NCI-H1694 treated with DMSO at 0.1 percent for 48 hours (cell line): ENCODE measurements at places on chromosomes 3 and 15.

DNA sequence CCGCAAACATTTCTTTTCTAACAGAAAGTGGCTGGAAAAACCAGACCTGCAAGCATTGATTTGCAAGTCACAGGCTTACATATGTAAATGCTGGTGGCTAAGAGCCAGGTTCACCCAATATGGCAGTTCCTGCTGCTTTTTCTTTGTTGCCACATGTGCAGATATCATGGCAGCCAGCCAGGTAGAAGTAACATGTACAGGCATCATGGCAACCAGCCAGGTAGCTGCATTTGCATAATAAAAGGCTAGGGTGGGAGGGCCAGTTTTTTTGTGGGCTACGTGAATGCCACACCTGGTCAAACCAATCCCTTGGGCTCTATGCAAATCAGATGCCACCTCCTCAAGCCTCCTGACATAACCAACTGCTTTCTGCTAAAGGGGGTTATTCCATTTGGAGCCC, 2.8 kb upstream of the SMCO1 start:
- peak; percentile 17 for DNase-seq

GRCh38 chr3:45628746-45629145, 34.2 kb downstream of the LIMD1 start:
- no peak for DNase-seq

- DNase-seq, result no peak
Observed at GRCh38 chr3:190695225-190695624, 167.3 kb downstream of the GMNC start.

DNA sequence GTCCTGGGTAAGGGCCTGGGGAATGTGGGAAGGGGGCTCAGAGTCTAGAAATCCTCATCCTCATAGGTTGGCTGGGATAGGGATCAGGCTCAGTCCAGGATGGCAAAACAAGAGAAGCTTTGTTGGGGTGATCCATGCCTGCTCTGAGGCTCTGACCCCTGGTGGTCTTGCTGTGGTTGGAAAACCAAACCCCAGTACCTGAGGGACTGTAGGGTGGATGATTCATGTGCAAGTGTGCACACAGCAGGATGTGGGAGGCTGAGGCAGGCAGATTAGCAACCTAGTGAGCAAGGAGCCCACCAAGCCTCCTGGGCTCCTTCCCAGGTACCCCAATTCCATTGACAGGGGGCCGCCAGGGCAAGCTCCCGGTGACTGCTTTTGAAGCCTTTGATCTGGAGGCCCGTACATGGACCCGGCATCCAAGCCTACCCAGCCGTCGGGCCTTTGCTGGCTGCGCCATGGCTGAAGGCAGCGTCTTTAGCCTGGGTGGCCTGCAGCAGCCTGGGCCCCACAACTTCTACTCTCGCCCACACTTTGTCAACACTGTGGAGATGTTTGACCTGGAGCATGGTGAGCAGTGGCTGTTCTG, 3.1 kb downstream of the KLHDC8B start:
- no peak for DNase-seq

DNA sequence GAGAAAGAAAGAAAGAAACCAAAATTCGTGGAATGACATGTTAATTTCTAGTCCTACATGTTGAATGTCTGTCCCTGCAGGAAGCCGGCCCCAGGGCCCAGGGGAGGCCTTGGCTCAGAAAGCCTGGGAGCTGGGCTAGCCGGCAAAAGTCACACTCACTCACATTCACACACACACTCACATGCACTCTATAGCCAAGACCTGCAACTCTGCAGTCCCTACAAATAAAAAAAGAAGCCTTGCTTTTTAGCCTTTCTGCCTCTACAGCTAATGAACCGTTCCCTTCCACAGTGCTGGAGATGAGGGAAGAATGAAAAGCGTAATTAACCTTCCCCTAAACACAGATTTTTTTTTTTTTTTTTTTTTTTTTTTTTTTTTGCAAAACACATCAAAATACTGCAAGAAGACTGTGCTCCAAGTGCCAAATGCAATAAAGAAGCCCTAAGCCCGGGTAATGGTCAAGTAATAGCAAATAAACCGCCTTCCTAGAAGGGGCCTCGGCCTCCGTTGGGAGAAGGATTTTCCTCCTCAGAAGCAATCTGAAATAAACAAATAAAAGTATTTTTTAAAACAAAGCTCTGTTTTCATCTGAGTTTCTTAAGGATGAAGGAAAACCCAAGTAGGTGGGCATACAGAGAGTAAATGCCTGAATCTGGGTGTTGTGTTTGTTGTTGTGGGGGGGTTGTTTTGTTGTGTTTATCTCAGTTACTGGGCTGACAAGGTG, 4.3 kb downstream of the MECOM start:
- no peak for DNase-seq

DNA sequence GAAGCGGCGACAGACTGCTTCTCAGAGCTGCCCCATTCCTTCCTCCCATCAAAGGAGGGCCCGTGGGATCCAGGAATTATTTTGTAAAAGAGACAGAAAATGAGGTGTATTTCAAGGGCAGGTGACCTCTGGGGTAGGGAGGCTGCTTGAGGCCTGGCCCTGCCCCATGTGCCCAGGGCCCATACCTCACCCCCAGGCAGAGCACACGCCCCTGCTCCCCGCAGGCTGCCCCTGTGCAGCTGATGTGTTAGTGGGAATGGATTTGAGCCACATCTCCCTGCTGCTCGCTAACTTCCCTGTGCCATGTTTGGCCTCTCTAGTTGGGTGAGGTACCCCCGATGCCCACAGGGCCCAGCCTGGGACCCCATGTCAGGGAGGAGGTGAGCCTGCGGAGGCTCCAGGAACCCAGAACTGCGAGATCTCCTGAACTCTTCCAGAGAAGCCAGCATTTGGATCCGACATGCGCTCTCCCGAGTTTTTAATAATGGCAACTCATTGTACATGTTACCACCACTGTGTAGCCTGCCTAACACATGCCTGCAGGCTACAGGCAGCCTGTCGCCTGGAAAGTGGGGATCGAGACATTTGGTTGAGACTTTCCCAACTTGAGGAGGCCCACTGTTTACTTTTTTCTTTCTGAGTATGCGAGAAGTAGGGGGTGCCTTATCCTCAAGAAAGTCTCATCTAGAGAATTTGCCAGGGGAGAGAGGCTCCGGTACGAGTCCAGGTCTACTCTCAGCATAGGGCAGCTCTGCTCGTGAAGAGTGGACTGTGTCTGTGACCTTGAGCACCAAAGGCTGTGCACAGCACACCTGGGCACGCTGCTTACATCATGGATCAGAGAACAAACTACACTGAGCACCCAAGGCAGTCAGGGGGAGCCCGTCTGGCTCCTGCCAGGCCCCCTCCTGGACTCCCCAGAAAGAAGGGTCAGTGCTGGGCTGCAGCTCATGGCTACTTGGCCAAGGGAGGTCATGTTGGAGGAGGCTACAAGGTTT, 36.1 kb downstream of the PCSK6 start:
- DNase-seq, result no peak

- DNase-seq, result peak; percentile 7
Observed at GRCh38 chr15:62444104-62445022, 279.3 kb upstream of the C2CD4B start.

DNA sequence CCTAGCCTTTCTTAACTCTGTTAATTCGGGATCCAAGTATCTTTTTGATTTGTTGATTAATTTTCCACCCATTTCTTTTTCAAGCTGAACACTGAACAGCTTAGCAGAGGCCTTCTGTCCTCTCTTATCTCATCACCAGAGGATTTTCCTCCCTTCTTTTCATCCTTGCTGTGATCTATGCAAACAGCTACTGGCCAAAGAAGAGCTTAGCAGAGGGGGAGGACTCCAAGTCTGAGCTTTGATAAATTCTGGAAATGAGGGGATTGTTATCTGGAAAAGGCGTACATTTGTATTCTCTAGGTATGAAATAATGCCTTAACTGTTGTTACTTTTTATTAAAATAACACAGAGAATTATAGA, 13.4 kb downstream of the DZIP3 start:
- no peak for DNase-seq

DNA sequence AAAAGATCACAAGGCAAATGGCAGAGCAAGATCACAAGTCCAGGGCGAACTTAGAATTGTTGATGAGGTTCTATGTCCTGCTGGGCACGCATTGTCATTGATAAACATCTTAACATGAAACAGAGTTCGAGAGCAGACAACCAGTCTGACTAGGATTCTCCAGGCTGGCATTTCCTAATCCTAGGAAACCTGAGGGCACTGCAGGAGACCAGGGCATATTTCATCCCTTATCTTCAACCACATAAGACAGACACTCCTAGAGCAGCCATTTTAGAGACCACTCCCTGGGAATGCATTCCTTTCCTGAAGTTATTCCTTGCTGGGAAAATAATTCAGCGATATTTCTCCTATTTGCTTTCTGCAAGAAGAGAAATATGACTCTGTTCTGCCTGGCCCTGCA, 1199.9 kb downstream of the SI start:
- DNase-seq, result no peak

GRCh38 chr3:53592862-53593261, 98.5 kb downstream of the CACNA1D start:
- no peak for DNase-seq

- DNase-seq, result no peak
Observed at GRCh38 chr3:180646187-180646790, 33.0 kb downstream of the CCDC39 start.

GRCh38 chr3:71955240-71956068, 170.5 kb upstream of the PROK2 start:
- DNase-seq, result peak; percentile 34

DNA sequence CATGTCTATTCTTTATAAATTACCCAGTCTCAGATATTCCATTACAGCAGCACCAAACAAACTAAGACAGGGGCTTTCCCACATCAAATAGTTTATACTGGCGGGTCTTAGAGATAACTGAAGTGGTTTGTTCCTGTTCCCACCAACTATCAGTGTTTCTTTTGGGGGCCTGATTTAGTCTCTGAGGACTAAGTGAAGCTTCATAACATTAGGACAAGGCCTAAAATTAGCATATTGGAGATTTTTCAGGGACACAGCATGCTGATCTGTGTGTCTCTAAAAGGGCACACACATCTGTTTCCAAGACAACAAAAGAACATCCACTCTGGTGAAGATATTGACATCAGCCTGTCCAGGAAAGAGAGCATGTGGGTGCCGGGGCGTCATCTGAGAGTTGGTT, 72.6 kb upstream of the SEMA6D start:
- no peak for DNase-seq

- no peak for DNase-seq
Observed at GRCh38 chr3:10983219-10983916, 9.2 kb upstream of the SLC6A1 start.

- DNase-seq, result no peak
Observed at GRCh38 chr3:105539897-105540296, 173.2 kb downstream of the ALCAM start.

DNA sequence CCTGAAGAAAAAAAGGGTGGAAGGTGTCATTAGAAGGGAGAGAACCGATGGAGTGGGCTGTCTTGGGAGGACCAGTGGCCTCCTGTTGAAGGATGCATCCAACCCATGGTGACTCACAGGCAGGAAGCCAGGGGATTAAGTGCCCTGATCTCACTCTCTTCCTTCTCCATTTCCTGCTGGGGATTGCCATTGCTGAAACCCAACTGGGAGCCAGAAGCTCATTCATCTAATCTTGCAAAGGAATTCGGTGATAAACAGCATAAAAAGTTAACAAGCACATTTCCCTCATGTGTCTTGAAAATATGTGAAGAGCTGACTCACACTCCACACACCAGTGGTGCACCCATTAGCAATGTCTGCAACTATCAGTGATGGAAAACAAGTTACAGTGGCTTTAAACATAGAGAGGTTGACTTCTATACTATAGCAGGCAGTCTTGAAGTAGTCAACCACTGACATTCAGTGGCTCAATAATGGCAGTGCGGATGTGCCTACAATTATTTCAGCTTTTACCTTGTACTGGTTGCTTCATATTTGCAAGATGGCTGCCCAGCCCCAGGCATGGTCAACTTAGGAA, 12.8 kb upstream of the CSRNP1 start:
- no peak for DNase-seq

- no peak for DNase-seq
Observed at GRCh38 chr15:49247556-49248110, 77.6 kb downstream of the GALK2 start.

GRCh38 chr15:51830276-51830806, 888 bp downstream of the TMOD3 start:
- DNase-seq, result no peak

DNA sequence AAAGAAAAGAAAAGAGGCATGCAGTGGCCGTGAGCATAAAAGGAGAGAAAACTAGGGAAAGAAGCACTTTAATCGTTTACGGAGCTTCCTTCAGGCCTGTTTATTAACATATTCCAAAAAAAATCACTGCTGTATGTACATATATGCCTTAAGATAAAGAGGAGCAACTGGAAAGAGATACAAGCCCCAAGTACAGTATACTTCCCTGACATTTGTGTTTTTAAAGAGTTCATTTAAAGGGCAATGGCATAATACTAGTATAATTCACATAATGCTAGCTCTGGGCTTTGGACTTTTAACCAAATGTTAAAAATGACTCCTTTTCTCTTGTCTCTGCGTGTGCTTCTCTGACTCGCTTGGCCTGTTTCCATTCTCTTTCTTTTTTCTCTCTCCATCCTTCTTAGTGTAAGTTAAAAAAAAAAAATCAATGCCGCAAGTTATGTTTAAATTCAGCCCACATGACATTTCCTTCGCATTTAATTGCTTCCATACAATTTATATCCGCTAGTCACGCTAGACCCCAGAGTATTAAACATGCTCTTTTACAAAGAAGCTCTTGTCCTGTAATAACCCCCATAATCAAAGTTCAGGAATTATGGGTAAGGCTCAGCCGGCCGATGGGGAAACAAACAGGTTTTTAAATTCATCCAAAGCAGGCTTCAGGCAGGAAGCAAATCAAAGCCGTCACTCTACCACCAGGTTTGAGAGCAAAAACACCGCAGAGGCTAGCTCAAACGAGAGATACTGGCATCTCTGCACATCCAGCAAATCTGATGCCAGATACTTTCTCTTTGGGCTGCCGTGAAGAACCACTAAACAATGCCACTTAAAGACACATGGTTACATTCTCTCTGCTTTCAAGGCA, 19.4 kb downstream of the WWTR1 start:
- DNase-seq, result no peak

DNA sequence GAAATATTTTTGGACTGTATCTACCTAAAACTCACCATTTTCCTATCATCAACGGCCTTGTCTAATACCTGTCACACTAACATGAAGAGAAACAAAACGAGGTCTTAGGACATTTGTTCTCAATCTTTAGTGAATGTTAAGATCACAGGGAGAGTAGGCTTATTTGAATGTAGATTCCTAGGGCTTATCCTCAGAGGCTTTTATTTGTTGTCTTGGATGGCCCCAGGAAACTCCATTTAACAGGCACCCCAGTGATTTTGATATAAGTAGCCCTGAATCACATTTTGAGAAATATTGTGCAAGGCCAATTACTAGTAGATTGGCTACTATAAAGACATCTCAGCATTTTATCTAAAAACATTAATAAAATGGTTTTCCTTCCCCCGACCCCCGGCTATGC, 367.4 kb downstream of the GAP43 start:
- no peak for DNase-seq
